Mesenteric fat pad (tissue), 1 donor: ENCODE measurements at places on chromosomes 16 and 17. TPM values are rescaled to one million over a fixed set of nuclear protein-coding genes. Genes with fewer than 3 reads are reported as not detected.

ZNF19 gene
- total RNA-seq = 6.7 TPM

TOX3 gene
- not detected for total RNA-seq

GLTPD2 gene
- not detected for total RNA-seq

PSMB3 gene
- 145 TPM for total RNA-seq

RAB11FIP4 gene
- 1.8 TPM for total RNA-seq

GFAP gene
- 1.3 TPM for total RNA-seq

GRCh38 chr17:73533127-73533526, 111.1 kb downstream of the SDK2 start:
- DNase-seq = no peak

DNA sequence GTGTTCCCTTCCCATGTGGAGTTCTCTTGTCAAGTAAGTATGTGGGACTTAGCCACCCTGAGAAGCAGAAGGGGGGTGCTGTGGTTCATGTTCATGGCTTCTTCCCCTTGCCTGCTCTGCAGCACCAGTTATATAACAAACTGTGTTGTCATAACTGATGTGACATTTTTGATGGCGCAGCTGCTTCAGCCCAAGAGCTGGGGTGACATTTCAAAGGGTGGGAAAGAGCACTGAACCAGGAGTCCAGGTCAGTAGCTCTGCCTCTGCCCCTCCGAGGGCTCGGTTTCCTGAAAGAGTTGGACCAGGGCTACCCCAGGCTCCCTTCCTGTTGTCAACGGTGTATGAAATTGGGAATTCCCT, 7.4 kb downstream of the GNAO1 start:
- no peak for DNase-seq

- no peak for DNase-seq
Measured at GRCh38 chr16:66014221-66014620, 352.3 kb upstream of the CDH5 start.

DNA sequence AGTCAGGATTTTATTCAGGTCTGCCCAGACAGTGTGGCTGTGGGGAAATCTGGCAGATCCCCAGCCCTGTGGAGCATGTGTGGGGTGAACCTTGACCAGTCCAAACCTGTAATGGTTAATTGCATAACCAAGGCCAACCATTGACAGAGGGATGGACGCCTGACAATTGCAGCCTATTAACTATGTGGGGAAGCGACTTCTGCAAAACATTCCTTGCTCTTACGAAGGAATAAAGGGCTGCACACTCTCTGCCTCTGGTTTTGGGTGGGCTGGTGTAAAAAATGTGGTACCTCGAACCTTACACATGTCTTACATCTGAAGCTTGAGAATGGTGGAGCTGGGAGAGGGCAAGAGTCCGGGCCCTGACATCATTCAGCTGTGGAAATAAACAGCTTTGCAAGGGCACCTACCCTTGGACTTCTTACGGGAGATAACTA, 35.8 kb downstream of the MAF start:
- no peak for DNase-seq

DNA sequence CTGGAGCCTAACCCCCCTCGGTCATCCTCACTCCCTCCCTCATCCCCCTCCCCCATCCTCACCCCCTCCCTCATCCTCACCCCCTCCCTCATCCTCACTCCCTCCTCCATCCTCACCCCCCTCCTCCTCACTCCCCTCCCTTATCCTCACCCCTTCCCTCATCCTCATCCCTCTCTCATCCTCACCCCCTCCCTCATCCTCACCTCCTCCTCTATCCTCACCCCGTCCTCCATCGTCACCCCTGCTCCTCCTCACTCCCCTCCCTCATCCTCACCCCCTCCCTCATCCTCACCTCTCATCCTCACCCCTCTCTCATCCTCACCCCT, 571 bp downstream of the PRSS33 start:
- no peak for DNase-seq

- no peak for DNase-seq
Measured at GRCh38 chr17:48247603-48248002, 140.0 kb downstream of the SNX11 start.

DNA sequence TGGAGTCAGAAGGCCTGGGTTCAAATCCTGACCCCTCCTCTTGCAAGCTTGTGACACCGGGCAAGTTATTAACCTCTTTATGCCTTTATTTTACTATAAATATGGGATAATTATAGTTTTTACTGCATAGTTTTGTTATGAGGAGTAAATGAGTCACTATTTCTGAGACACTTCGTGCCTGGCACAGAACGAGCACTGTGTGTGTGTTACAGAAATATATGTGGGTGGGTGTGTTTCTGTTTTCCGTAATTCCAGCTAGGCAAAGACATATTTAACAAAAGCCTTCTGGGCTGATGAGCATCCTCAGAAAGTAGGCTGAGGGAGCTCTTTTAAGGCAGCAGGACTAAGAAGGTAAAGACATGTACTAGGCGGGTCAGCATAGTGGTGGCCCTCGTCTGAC, 417.9 kb downstream of the MAF start:
- DNase-seq = no peak

DNA sequence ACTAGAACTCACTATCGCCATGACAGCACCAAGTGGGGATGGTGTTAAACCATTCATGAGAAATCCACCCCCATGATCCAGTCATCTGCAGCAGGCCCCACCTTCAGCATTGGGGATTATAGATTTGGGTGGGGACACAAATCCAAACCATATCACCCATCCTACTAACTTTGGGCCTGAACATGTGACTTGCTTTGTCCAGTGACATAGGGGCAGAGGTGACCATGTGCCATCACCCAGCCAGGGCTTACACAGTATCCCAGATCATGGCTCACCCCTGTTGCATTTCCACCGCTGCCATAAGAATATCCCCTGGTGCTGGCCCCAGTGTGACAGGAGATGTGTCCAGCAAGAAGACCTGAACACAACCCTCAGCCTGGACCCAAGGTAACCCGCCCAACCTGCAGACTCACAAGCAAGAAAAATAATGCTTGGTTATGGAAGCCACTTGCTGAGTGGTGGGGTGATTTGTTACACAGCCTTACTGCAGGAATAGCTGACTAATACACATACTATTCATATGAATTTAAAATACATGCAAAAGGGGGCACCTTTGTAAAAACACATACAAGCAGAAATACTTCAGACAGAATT, 130.9 kb downstream of the GSG1L start:
- no peak for DNase-seq

GRCh38 chr16:68612996-68613395, 32.1 kb upstream of the CDH3 start:
- DNase-seq = no peak

GRCh38 chr17:76947771-76948170, 79.6 kb downstream of the MGAT5B start:
- DNase-seq = no peak

DNA sequence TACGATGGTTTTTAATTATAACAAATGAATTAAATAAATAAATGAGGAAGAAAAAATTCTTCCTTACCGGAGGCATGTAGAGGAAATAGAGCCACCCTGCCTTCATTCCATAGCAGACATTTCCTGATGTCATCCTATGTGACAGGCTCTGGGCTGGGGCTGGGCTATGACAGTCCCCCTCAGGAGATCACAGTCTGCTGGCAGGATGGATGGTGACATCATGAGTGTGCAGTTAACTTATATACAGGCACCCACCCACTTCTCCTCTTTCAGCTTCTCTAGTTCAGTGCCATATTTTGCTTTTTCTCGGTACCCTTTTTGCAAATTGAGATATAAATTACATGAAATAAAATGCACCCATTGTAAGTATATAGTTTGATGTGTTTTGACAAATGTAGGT, 6.4 kb upstream of the CMTM3 start:
- no peak for DNase-seq

- no peak for DNase-seq
Measured at GRCh38 chr16:57952909-57953308, 18.0 kb downstream of the CNGB1 start.
